Glutamatergic neuron (in vitro differentiated cells): ENCODE measurements at places on chromosomes 1 and 21.

DNA sequence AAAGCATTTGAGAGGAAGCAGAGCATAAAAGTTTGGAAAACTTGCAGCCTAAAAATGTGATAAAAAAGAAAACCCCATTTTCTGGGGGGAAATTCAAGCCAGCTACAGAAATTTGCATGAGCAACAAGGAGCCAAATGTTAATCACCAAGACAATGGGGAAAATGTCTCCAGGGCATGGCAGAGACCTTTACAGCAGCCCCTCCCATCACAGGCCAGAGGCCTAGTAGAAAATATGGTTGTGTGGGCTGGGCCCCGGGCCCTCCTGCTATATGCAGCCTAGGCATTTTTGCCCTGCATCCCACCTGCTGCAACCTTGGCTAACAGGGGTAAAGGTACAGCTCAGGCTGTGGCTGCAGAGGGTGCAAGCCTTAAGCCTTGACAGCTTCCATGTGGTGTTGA, 299.6 kb upstream of the NCAM2 start:
- no peak for DNase-seq

GRCh38 chr1:153466908-153467307, 6.5 kb upstream of the S100A7 start:
- DNase-seq, result no peak

GRCh38 chr1:63674238-63674864, 81.1 kb downstream of the PGM1 start:
- peak; percentile 74 for DNase-seq

GRCh38 chr1:2580691-2581090, 5.9 kb upstream of the PRXL2B start:
- peak; percentile 5 for DNase-seq

- DNase-seq, result no peak
These were observed 63.2 kb downstream of the PRDM2 start for GRCh38 chr1:13763222-13763621.

- DNase-seq, result no peak
These were observed 9.9 kb upstream of the SLC45A3 start for GRCh38 chr1:205690122-205690756.

- DNase-seq, result no peak
These were observed 176.2 kb downstream of the IGSF21 start for GRCh38 chr1:18283601-18284385.

- no peak for DNase-seq
These were observed 622.9 kb upstream of the ADAMTS5 start for GRCh38 chr21:27589781-27590180.

GRCh38 chr1:26496861-26497260, 24.6 kb downstream of the HMGN2 start:
- no peak for DNase-seq

GRCh38 chr1:29967261-29967660, 730.9 kb downstream of the PTPRU start:
- DNase-seq, result no peak

DNA sequence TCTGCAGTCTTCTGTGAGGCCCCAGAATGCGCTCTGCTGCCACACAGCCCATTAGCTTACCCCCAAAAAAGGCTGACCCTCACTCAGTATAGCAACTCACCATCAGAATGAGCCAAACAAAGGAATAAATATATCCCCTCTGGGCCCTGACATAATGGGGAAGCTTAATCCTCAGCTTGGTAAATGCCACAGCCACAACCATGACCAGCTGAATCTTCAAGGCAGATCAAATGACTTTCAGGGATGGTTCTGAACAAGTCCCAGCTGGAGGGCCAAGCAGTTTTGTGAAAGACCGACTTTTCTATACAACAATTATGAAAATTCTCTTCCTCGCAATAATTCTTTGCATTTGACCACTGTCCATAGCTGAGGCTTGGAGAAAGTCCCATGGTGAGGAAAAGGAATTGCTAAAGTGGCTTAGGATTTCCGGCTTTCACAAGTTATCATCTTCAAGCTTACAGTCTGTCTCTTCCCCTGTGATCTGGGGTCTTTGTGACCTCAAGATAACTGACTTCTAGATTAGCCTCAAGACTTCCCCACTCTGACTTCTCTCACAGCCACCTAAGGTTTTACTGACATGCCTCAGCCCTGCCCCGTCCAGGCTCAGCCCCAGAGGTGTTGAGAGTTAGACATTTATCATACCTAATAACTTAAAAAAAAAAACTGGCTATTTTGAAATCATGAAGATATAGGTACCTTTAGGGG, 47.8 kb upstream of the PBX1 start:
- DNase-seq, result no peak

DNA sequence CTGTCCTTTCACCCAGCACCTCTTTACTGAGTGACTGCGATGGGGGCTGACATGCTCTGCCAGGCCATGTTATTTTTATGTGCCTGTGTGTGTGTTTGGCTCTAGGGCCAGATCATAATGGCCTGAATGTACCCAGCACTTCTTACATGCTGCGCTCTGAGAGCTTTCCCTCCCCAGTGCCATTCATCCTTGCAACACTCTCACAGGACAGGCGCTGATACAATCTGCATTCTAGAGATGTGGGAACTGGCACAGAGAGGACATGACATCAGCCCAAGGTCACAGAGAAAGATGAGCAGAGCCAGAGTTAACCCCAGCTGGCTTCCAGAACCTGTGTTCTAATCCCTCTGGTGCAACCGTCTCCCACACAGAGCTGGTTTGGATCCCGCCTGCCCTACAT, 54.5 kb downstream of the ARHGEF10L start:
- no peak for DNase-seq

DNA sequence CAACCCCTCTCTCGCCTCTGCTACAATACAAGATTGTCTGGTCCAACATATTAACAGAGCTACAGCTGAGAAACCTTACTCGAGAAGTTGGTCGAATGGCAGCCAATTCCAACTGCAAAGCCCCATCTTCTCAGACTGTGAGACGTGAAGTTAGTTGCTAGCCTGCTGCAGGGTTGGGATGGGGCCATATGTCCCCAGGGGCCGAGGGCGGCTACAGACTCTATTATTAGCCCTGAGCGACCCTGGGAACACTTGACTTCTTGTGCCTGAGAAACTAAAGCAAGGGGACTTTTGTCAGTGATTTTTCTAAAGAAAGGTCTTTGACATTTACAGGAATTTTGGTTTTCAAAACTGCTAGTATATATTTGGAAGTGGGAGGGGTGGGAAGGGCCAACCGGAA, 13.7 kb downstream of the NCF2 start:
- peak; percentile 59 for DNase-seq

DNA sequence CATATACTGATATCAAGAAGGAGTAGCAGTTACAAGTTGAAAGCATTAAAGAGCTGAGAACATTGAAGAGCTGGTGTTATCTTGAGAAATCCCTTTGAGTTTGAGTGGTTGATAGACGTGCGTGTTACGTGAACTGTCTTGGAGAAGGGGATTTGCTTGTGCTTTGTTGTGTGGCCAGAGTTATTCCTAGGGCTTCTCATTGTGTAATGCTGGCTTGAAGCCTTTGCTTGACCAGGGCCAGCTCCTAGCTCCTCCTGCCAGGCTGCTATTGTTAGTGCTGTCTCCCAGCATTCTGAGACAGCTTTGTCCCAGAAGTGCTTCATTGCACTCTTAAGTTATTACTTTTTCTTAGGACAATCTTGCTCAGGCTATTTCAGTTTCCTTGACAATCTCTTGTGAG, 116.2 kb upstream of the KCNK2 start:
- no peak for DNase-seq

DNA sequence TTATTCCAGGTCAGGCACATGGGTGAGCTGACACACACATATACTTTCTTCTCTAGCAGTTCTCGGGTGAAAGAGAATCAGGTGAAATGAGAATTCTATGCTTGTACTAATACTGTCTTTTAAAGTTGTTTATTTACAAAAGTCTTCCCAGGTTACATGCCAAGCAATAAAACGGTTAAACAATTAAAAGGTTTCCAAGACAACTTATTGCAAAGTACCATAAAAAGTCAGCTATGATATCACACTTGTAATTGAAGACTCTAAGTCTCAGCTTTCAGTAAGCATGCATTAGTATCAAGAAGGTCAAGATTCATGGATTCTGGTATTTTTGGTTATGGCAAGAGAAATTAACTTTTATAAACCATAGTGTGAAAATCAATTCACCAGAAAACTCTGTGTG, 171.4 kb downstream of the PDE4B start:
- no peak for DNase-seq

DNA sequence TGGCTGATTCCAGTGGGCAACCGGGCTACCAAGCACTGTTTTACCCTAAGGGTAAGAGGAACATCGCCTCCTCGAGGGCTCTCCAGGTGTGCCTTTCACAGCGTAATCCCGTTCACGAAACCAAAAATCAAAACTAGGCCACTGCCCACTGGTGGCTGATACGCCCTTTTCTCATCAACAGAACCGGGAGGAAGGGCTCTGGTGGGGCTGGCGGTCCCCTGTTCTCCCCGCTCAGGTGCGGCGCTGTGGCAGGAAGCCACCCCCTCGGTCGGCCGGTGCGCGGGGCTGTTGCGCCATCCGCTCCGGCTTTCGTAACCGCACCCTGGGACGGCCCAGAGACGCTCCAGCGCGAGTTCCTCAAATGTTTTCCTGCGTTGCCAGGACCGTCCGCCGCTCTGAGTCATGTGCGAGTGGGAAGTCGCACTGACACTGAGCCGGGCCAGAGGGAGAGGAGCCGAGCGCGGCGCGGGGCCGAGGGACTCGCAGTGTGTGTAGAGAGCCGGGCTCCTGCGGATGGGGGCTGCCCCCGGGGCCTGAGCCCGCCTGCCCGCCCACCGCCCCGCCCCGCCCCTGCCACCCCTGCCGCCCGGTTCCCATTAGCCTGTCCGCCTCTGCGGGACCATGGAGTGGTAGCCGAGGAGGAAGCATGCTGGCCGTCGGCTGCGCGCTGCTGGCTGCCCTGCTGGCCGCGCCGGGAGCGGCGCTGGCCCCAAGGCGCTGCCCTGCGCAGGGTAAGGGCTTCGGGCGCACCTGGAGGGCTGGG, at the start of gene IL6R:
Gene IL6R (plus strand): TSS at position 360 of the 763 bp plus-strand sequence. CDS start 287 bp downstream, at position 647.
- peak; percentile 64 for DNase-seq

DNA sequence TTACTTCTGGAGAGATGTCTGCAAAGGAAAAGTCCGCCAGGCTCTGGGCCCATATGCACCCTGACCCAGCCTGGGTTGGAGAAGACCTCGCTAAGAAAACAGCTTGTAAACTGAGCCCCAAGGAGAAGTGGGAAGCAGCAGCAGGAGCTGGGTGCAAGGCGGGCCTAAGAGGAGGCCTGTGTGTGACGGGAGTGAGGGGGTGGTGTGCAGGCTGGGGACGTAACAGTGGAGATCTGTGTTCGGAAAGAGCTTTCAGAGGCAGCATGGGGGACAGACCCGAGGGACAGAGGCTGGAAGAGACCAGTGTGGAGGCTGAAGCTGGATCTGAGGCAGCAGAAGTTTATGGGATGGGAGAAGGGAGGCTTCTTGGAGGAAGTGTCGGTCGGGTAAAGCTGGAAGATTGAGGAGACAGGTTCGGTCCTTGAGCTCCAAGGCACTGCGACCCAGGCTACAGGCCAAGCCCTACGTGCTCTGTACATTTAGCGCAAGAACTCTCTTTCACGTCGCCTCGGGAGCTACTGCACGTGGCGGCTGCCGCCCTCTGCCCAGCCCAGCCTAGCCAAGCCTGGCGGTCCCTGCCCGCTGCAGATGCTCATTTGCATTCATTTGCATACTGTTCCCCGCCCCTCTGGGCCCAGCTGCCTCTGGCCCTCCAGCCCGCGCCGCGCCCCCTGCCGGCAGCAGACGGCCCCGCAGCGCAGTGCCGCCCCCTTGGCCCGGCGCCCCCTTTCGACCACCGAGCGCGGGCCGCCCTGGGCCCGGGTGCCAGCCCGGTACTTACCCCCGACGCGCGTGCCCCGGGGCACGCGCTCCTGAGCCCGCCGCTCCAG, 6.3 kb downstream of the HPCA start:
- peak; percentile 91 for DNase-seq

DNA sequence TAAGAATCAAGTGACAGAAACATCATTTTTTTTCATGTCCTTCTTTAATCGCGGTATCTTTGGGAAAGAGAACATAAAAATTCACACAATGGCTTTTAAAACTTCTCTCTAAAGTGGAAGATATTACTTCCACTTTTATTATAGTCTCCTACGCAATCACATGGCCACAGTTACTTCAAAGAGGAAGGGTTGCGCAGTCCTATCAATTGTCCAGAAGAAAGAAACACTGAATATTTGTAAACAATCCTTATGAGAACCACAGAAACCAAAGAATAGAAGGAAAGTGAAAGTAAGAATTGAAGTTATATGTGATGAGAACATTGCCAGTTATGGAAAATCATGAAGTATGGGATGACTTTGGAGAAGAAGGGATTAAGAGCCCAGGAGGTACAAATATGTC, 32.6 kb downstream of the CFH start:
- DNase-seq, result no peak

GRCh38 chr1:107433068-107433467, 292.2 kb downstream of the NTNG1 start:
- DNase-seq, result no peak

- no peak for DNase-seq
These were observed at the start of gene BSND for GRCh38 chr1:54998677-54999076. TSS of gene BSND (plus strand) at chr1:54998933. CDS start at chr1:54999187, 254 bp downstream.

DNA sequence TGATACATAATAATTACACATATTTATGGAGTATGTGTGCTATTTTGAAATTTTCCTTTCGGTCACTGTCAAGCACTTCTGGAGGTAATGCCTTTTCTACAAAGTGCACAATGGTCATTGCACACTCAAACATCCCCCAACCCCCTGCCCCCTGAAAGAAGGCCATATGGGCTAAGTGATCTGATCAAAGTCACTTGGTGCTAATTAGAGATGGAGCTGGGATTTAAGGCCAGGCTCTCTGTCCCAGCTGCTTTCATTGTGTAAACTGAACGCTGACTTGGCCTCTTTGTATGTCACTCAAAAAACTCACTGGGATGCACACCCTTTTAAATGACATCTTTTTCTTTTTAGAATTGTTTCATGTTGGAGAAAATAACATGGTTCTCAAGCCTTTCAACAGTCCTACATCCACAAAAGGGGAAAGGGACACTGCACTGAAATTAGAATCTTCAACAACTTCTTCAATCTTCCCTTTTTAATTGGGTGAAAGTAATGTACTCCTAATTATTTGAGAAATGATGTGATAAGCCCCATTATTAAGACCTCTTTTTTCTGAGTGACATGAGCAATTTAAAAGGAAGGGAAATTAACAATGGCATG, 149.2 kb downstream of the ST6GALNAC5 start:
- DNase-seq, result peak; percentile 49

GRCh38 chr1:217139513-217139912, 416.3 kb upstream of the ESRRG start:
- DNase-seq, result peak; percentile 73
